Testis (tissue), 5 donors: ENCODE measurements at places on chromosomes 1 and 21.

DNA sequence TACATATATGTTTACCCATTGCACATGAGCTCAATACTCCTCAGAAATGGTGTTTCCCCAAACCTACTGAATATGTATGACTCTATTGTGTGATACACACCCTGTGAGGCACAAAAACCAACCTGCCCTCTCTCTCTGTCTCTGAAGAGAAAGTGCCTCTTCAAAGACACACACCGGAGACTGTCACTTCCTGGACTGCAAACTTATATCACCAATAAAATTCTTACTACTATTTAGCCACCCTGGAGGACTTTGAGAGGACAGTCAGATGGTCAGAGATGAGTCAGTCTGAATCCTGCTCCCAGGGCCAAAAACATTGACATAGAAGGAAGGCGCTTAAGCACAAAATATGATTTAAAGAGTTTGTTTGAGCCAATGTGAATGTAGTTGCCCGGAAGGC, 110.4 kb downstream of the PPIAL4G start:
- no peak overlapping the region for H3K27ac ChIP-seq
- DNase-seq, result no peak
- H3K4me1 ChIP-seq, result no peaks in the 10 kb centered on the region

DNA sequence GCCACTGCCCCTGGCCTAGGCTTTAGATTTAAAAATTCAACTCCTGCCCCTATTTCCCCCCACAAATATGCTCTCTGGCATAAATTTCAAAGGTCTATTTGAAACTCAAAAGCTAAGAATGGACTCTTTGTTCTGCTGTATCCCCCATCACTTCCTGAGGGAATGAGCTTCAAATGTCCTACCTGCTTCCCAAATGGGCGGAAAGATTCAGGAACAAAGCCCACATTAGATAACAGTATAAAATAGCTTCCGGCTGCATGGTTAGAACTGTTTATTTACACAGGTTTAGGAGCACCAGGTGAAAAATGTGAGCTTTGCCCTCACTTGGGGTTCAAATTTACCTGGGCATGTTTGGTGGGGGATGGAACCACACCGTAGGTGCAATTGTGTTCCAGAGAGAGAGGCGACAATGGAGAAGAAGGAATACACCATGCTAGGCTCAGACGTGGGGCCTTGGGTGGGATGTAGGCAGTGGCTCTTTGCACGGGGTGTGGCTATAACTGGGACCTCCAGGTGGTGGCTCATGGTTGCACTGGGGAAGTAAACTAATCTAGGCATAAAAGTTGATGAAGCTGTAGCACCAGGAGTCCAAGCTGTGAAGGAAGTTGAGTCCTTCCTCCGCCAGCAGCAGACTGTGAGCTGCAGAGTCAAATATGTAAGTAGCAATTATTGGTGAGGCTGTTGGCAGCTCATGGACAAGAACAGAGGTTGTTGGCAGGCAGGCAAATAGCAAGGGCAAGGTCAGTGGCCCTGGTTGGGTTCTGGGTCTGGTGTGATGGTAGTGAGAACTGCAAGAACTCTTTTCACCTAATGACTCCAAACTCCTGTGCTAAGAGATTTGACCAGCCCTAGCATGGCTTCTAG, 41.5 kb upstream of the SRSF10 start:
- no peak overlapping the region for H3K27ac ChIP-seq
- H3K4me3 ChIP-seq, result no peak overlapping the region
- no peaks in the 10 kb centered on the region for H3K27me3 ChIP-seq
- H3K4me1 ChIP-seq, result peaks cover 41% of the 10 kb centered on the region

DNA sequence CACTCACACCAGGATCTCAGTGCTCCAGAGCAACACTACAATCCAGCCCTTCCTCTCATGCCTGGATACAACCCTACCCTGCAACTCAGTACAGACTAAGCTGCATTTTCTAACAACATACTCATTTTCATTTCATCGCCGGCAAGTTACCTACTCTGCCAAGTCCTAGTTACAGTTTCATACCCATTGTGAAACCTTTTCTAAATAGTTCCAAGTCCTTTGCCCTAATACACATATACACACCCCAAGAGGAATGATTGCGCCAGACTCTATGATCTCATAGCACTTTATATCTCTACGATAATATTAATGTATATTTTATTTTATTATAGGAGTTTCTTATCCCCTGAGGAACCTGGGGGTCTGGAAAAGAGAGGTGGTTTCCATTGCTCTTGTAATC, 122.4 kb downstream of the LMX1A start:
- DNase-seq, result no peak
- H3K4me1 ChIP-seq, result no peaks in the 10 kb centered on the region
- H3K36me3 ChIP-seq, result no peaks in the 10 kb centered on the region
- H3K4me3 ChIP-seq, result no peak overlapping the region

DNA sequence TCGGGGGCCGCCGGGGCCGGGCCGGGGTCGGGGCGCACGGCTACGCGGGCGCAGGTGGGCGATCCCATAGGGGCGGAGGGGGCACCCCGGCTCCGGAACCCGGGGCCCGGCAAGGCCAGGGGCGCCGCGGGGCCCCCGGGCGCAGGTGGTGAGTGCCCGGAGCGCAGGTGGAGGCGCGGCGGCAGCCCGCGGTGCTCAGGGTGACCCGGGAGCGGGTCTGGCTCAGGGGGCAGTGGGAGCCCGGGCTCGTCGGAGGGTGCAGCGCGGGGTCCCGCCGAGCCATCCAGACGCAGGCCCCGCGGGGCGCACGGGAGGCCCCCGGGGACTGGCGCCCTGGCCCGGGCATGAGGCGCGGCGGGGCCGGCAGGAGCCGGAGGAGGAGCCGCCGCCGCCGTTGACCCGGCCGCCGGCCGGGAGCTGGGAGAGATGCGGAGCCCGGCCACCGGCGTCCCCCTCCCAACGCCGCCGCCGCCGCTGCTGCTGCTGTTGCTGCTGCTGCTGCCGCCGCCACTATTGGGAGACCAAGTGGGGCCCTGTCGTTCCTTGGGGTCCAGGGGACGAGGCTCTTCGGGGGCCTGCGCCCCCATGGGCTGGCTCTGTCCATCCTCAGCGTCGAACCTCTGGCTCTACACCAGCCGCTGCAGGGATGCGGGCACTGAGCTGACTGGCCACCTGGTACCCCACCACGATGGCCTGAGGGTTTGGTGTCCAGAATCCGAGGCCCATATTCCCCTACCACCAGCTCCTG, 489 bp downstream of the CELSR2 start:
- no peaks in the 10 kb centered on the region for H3K36me3 ChIP-seq
- no peak for DNase-seq
- H3K4me1 ChIP-seq, result peaks cover 25% of the 10 kb centered on the region

DNA sequence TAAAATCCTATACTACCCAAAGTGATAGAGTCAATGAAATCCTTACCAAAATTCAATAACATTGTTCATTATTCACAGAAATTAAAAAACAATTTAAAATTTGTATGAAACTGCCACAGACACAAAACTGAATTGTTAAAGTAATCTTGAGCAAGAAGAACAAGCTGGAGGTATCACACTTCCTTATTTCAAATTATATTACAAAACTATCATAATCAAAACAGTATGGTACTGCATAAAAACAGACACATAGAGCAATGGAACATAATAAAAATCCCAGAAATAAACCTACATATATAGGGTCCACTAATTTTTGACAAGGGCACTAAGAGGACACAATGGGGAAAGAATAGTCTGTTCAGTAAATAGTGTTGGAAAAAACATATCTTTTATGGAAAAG, 316.2 kb downstream of the PTPRC start:
- H3K4me1 ChIP-seq, result no peaks in the 10 kb centered on the region
- DNase-seq, result no peak
- H3K27ac ChIP-seq, result no peak overlapping the region
- no peaks in the 10 kb centered on the region for H3K27me3 ChIP-seq
- H3K36me3 ChIP-seq, result no peaks in the 10 kb centered on the region

DNA sequence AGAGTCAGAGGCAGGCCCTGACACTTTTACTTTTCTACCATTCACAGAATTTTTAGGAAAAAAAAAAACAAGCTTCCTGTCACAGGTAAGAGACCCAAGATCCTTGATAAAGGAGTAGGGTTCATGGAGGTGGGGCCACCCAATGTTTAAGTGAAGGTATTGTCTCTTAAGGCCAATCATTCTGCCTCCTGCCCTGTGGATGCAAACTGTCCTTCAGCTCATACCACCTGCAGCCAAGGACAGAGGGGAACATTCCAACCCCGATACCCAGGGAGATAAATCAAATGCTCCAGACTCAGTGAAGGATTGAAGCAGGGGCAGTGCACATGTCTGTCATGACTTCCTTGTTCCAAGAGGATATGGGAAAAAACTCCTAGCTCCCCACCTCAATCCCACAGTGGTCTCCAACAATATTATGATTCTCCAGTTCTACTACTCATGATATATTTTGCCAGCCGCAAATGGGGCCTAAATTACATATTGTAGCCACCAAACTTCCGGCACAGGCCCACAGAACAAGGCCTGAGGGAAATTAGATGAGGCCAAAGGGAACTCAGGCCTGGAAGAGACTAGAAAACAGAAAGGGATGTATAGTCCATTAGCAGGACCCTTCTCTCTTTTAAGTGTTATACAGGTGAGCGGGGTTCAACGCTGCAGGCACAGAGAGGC, 59.5 kb downstream of the TRABD2B start:
- DNase-seq, result no peak
- H3K4me3 ChIP-seq, result no peak overlapping the region
- H3K27me3 ChIP-seq, result no peaks in the 10 kb centered on the region
- no peaks in the 10 kb centered on the region for H3K4me1 ChIP-seq

- no peak for DNase-seq
- peaks cover 15% of the 10 kb centered on the region for H3K4me1 ChIP-seq
- no peak overlapping the region for H3K27ac ChIP-seq
- no peaks in the 10 kb centered on the region for H3K36me3 ChIP-seq
- H3K27me3 ChIP-seq, result no peaks in the 10 kb centered on the region
Measured at GRCh38 chr1:13809461-13810159, 109.6 kb downstream of the PRDM2 start.

- H3K4me3 ChIP-seq, result no peak within 1 kb of the TSS
- H3K36me3 ChIP-seq, result no peaks in the 10 kb centered on the region
- H3K4me1 ChIP-seq, result no peaks in the 10 kb centered on the region
- no peak for DNase-seq
- no peak within 1 kb of the TSS for H3K27ac ChIP-seq
Measured at GRCh38 chr1:158353303-158354075, at the start of gene CD1E. Gene CD1E (plus strand): TSS chr1:158353894. CDS start chr1:158353989, 95 bp downstream.

GRCh38 chr1:230555814-230556213, 86.5 kb upstream of the COG2 start:
- H3K4me1 ChIP-seq, result no peaks in the 10 kb centered on the region
- DNase-seq, result no peak
- no peak overlapping the region for H3K27ac ChIP-seq
- no peak overlapping the region for H3K4me3 ChIP-seq

GRCh38 chr1:60560701-60561100, 487.1 kb upstream of the C1orf87 start:
- H3K36me3 ChIP-seq, result no peaks in the 10 kb centered on the region
- H3K27ac ChIP-seq, result no peak overlapping the region
- peaks cover 5% of the 10 kb centered on the region for H3K4me1 ChIP-seq
- H3K27me3 ChIP-seq, result no peaks in the 10 kb centered on the region
- DNase-seq, result no peak
